GM04503 (cell line): ENCODE measurements at places on chromosomes 5 and 9.
A peak's percentile ranks its signal among the peaks of the same experiment; 100 is the strongest.

DNA sequence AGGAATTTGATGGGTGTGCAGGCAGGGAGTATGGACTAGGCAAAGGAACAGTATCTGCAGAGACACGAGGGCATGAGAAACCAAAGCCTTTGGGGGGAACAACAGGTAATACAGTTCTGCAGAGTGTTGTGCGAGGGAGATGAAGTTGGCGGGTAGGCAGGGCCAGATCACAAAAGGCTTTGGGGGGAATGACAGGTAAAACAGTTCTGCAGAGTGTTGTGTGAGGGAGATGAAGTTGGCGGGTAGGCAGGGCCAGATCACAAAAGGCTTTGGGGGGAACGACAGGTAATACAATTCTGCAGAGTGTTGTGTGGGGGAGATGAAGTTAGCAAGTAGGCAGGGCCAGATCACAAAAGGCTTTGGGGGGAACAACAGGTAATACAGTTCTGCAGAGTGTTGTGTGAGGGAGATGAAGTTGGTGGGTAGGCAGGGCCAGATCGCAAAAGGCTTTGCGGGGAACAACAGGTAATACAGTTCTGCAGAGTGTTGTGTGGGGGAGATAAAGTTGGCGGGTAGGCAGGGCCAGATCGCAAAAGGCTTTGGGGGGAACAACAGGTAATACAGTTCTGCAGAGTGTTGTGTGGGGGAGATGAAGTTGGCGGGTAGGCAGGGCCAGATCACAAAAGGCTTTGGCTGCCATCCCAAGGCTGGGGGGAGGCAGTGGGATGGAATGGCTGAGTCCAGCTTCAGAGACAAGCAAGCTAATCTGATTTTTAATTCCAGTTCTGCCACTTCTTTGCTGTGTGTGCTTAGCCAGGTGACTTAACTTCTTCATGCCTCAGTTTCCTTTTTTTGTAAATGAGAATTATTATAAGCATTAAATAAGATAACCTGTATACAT is 33.0 kb downstream of the FRMPD1 start:
- DNase-seq: no peak

- DNase-seq: no peak
Measured at GRCh38 chr5:135505973-135506372, 29.8 kb downstream of the NEUROG1 start.

DNA sequence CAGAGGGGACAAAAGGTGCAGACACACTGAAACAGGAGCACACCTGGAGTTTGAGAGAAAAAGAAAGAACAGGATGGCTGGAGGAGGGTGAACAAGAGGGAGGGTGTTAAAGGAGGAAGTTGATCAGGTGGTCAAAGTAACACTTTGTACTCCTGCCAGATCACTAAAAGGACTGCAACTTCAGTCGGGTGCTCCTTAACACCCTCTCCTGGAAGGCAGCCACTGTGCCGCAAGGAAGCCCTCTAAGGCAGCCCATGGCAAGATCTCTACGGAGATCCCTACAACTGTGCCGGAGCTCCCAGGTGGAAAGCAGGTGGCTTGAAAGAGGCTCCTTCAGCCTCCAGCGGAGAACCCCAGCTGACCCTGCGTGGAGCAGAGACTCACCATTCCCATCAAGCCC is 124.4 kb upstream of the MSX2 start:
- no peak for DNase-seq

- DNase-seq: no peak
Measured at GRCh38 chr9:134652291-134653225, 11.0 kb downstream of the COL5A1 start.

DNA sequence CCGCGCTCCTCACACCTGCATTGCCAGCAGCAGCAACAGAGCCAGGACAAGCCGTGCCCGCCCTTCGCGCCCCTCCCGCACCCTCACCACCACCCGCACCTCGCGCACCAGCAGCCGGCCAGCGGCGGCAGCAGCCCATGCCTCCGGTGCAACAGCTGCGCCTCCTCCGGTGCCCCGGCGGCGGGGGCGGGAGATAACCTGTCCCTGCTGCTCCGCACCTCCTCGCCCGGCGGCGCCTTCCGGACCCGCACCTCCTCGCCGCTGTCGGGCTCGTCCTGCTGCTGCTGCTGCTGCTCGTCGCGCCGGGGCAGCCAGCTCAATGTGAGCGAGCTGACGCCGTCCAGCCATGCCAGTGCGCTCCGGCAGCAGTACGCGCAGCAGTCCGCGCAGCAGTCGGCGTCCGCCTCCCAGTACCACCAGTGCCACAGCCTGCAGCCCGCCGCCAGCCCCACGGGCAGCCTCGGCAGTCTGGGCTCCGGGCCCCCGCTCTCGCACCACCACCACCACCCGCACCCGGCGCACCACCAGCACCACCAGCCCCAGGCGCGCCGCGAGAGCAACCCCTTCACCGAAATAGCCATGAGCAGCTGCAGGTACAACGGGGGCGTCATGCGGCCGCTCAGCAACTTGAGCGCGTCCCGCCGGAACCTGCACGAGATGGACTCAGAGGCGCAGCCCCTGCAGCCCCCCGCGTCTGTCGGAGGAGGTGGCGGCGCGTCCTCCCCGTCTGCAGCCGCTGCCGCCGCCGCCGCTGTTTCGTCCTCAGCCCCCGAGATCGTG is 517 bp downstream of the KCNN2 start:
- no peak for DNase-seq

- no peak for DNase-seq
Measured at GRCh38 chr5:64925123-64925522, 156.4 kb downstream of the CWC27 start.

- no peak for DNase-seq
Measured at GRCh38 chr9:4666042-4666699, at the start of gene SPATA6L. Gene SPATA6L (minus strand): TSS chr9:4666480. CDS start chr9:4666250, 230 bp downstream.

- DNase-seq: no peak
Measured at GRCh38 chr9:123419721-123420591, 64.0 kb downstream of the CRB2 start.

DNA sequence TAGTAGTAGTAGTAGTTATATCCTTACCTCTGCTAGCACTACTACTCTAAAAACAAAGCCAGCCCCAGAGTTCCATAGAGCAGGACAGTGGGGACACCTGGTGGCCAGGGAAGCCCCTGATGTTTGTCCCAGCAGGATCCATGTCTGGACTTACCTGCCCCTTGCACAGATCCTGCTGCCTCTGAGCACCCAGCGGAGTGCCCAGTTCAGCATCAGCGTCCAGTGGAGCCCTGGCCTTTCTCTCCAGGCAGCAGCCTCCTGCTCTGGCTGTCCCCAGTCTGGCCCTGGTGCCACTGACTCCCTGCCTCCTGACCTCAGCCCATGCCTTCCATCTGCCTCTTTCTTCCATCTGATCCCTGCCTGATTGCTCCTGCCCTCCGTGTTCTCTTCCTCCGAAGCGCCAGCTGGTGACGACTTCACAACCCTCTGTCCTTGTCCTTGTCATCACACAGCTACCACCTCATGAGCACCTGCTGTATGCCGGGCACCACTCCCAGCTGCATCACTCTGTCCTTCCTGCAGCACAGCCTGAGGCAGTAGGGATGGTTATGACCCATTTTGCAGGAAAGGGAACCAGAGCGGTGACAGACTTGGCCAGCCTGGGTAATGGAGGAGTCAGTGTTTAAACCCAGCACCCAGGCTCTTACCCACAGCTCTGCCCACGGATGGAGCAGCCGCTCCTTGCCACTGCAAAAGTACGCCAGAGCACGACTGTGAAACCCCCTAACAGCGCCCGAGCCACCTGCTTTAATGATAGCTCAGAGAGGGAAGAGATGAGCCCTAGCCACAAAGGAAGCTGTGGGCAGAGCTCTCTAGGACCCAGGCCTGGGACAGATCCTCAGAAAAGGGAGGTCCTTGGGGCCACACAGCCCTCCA is 11.5 kb downstream of the SARDH start:
- DNase-seq: no peak

DNA sequence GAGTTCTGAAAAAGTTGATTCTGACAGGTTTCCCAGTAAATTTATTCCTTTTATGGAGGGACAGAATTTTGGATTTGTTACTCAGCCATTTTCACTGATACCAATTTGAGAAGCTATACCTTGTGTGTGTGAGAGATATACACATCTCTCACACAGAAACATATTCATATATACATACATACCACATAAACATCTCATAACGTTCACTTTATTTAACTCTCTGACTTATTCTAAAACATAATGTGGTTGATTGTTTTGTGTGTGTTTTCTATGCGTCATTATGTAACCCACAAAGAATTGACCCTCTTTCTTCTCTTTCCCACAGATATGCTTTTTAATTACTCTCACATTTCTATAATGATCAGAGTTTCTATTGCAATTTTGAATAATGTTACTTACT is 570.8 kb upstream of the TLE4 start:
- no peak for DNase-seq

- no peak for DNase-seq
Measured at GRCh38 chr5:9898319-9898718, 268.2 kb upstream of the TAS2R1 start.

DNA sequence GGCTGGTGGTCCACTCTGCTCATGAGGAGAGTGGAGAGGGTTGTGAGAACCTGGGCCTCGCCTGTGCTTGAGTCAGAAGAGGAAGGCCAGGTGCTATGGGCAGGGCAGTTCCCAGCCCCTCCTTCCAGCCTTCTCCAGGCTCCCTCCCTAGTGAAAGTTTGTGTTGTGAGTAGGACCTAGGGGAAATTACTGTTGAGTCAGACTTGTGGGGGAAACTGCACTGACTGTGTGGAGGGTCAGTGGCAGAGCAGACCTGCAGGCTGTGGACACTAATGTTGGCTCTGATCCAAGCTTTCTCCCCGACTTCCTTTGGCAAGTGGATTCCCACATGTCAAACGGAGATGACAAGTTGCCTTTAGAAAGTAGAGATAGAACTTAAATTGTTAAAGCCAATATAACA is 102.6 kb downstream of the ARHGAP26 start:
- no peak for DNase-seq

DNA sequence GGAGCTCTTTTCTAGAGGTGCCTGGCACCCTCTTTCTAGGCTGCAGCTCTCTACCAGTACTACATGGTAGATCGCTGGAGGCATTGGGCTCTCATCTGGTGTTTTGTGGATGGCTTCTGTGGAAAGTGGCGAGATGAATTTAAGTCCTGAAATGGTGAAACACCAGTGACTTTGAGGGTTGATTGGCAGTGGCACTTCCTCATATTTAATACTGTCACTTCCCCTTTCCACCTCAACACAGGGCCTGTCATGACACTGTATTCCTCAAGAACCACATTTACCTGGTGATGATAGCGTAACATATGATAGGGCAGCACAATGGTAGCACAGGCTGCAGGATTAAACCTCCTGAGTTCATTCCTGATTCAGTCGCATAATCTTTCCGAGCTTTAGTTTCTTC is 132.1 kb downstream of the KDM4C start:
- no peak for DNase-seq

- DNase-seq: no peak
Measured at GRCh38 chr9:80720579-80720978, 968.8 kb downstream of the TLE1 start.

GRCh38 chr5:126972062-126972895 is 58.1 kb downstream of the MARCHF3 start:
- no peak for DNase-seq

DNA sequence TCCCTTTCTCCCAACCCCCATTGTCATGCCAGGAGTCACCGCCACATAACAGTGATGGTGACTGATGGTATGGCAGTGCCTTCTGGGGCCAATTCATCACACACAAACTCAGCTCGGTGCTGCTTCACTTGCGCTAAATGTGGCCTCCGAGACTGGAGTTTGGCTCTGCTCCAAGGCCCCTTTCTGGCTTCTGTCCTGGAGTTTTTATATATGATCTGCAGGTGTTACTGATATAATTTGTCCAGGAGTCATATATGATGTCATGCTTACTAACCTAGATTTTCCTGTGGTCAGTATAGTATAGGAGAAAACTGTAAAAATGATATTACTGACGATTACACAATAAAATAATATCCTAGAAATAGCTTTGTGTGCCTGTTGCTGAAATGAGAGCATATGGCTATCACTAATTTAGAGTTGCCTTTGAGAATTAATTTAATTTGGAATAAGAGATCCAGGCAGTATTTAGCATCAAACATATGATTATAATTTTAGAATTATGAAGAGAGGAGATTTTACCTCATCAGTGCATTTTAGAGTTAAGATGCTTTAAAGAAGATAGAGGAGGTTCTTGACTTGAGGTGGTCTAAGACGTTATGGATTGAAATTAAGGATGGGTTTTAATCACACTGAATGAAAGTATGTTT is 334.1 kb upstream of the CD180 start:
- no peak for DNase-seq

GRCh38 chr5:122674385-122674784 is 100.5 kb upstream of the SNX2 start:
- no peak for DNase-seq

DNA sequence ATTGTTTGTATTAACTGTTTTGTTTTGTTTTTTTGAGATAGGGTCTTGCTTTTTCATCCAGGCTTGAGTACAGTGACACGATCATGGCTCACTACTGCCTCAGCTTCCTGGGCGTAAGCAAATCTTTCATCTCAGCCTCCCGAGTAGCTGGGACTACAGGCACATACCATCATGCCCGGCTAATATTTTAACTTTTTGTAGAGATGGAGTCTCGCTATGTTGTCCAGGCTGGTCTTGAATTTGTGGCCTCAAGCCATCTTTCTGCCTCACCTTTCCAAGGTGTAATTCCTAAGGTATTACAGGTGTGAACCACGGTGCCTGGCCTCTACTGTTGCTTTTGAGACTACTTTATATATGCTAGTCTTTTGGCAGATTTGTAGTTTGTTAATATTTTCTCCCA is 8.4 kb downstream of the RCL1 start:
- no peak for DNase-seq

GRCh38 chr5:122673343-122673742 is 101.5 kb upstream of the SNX2 start:
- peak; percentile 37 for DNase-seq

- DNase-seq: peak; percentile 30
Measured at GRCh38 chr5:15807871-15808270, 307.9 kb downstream of the FBXL7 start.

GRCh38 chr9:110821064-110821463 is 152.5 kb downstream of the MUSK start:
- no peak for DNase-seq

DNA sequence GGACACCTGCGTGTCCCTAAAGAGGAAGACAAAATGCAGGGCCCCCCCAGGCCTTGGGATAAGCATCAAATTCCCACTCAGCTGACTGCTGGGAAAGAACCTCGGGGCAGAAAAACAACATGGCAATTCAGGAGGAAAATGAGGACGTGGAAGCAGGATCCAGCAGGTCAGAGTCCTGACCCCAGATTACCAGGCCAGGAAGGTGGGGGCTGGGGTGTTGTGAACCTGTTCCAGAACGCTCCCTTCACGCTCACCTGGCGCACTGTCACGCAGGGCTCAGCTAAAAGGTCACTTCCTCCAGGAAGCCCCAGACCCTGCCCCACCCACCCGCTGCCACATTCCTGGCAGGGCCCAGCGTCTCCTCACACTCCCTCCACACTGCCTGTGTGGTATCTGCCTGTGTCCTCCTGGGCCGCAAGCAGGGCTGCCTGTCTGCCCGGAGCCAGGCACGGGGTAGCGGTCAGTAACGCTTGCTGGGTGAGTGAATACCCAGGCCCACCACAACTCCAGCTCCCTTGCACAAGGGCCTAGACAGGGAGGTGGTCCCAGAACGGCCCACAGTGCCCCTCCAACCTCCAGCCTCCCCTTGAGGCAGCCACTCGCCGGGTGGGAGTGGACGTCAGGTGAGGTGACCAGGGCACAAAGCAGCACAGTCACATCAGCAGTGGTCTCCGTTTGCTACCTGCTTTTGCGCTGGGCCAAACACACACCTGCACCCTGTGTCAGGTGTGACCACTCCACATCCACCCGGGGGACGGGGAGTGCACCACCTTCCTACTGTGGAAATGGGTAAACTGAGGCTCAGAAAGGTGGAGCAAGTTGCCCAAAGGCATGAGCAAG is 18.1 kb downstream of the VAV2 start:
- no peak for DNase-seq

- no peak for DNase-seq
Measured at GRCh38 chr5:88884608-88884877, 1.6 kb upstream of the MEF2C start.

GRCh38 chr5:181163487-181164075 is 16.2 kb downstream of the OR2V2 start:
- no peak for DNase-seq
